CD4-positive, CD25-positive, alpha-beta regulatory T cell (primary cell): ENCODE measurements at places on chromosomes 12 and 14.

DNA sequence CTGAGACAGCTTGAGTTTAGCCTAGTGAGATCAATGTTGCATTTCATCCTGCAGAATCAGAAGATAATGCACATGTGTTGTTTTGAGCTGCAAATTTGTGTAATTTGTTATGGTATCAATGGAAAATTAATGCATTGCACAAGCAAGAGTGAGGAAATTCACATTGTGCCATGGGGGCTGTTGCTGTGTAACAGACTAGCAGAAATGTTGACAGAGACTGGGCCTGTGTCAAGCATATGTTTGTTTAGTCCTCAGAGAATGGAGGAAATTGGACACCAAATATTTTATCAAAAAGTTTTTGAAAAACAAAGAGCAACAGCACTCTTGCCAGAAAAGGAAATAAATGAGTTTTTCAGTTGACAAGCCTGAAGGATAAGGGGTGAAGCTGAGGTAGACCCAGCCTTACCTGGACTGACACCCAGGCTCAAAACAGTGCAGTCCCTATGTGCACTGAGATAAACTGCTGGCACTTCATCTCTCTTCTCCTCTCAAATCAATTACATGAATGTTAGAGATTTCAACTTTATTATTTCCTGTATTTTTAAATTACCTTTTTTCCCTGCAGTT is 1150.0 kb downstream of the FSCB start:
- DNase-seq = no peak

DNA sequence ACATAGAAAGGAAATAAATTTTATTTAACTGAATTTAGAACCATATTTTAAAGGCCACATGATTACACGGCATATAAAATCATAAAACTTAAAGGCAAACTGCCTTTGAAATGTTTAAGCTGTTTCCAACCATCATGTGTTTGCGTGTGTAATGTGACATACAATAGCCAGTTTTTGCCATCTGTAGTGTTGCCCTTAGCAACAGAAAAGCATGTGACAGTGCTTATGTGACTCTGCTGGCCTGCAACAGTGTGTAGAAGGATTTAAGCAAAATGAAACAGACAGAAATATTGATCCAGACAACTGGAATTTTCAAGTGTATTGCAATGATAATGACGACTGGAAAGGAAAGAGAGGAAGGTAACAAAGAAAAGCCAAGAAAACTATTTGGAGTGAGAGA is 49.5 kb downstream of the TSPAN19 start:
- no peak for DNase-seq

DNA sequence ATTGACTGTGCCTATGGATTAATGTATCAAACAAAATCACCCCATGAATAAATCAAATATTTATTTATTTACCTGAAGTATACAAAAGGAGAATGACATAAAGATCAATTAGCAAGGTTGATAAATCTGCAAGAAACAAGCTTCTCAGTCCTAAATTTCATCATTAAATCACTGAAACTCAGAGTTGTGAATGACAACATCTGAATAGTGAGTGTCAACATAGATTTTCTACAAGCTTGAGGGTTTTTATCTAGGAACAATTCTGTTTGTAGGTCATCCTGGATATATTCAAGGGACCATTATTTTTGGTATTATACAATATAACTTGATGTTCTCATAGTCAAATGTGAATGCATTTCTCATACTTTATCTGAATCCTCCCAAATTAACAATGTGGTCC is 17.4 kb upstream of the KLRF1 start:
- DNase-seq = no peak

DNA sequence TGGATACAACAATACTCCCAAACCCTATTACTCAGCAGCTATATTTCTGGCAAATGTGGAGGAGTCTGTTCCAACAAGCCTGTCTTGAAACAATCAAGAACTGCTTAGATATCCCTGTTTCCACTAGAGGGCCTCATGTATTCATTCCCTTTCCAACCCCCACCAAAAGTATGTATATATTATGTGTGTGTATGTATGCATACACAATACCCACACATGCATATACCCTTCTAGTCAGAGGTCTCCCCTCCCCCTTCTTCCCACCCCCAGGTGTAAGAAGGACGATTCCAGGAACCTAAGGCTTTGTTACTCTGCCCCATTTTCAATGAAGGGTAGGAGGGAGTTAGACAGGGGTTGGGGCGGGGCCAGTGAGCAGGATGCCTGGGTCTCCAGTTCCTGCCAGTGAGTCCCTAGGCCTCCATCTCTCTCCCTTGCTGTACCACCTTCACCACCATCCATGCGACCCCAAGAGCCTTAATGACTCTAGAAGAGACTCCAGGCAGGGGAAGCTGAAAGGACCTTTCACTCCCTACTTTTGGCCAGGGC is at the start of gene DGKA:
Gene DGKA, plus strand, starts transcription at position 392 of the 546 bp plus-strand sequence. CDS start 5,342 bp downstream, outside the sequence.
- DNase-seq = peak; percentile 59

DNA sequence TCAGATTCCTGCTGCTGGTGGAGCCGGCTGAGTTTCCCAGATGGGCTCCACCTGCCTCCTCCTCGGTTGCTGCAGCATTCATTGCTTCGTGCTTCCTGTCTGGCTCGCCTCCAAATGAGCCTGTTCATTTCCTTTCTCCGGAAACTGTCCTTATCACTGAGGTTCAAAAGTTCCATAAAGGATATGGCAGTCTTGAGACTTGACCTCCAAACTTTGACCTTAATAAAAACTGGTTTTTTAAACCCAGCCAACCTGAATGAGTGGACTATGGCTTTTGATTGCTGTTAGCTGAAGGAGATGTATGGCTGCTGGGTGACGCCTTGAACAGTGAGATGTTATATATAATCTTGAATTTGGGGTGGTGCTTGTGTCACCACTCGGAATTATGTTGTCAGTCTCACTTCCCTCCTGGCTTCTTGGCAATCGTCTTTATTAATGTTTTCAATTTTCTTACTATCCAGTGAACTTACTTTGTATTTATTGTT is 62.7 kb downstream of the RASSF3 start:
- no peak for DNase-seq

GRCh38 chr12:74401966-74402365 is 135.7 kb upstream of the ATXN7L3B start:
- no peak for DNase-seq

GRCh38 chr12:25089738-25090137 is 105.2 kb downstream of the DNAI7 start:
- DNase-seq = no peak

GRCh38 chr12:32223941-32224340 is 117.3 kb downstream of the BICD1 start:
- no peak for DNase-seq

GRCh38 chr14:67859169-67859749 is 39.7 kb downstream of the RAD51B start:
- no peak for DNase-seq

DNA sequence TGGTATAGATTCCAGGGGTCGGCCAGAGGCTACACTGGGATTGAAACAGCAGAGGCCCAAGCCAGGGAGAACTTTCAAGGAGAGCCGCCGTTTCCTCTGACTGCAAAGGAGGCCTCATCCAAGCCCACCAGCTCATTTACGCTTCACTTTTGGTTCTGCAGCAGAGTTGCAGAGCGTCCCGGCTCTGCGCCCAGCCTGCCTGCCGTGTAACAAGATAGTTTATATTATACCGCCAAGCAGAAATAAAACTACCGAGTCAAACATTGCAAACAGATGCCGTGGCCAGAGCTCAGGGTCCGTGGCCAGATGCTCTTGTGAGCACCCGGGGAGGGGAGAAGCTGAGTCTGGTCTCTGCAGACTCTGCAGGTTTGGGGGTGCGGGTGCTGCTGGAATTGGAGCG is 60.7 kb upstream of the TBX3 start:
- no peak for DNase-seq

- DNase-seq = peak; percentile 87
These were observed 2.6 kb upstream of the HAL start for GRCh38 chr12:95998611-95999286.

DNA sequence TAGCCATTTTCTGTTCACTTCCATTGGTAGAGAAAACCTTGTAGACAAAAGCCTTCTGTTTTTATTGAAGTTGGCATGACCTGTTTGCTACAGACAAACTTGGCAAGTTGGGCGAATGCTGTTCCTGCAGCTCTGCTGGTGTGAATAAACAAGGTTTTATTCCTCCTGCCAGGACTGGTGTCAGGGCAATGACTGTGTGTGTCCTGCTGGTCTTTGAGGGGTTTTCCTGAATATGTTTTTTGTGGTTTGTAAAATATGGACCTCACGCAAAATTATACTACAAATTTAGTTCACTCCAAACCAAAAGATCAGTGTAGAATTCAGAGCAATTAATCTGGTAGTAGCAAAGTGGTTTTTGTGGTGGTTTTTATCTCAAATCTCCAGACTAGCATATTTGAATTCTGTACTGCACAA is 140.8 kb downstream of the ERC1 start:
- DNase-seq = no peak

- no peak for DNase-seq
These were observed 100.4 kb downstream of the IRF2BPL start for GRCh38 chr14:76927971-76928700.

DNA sequence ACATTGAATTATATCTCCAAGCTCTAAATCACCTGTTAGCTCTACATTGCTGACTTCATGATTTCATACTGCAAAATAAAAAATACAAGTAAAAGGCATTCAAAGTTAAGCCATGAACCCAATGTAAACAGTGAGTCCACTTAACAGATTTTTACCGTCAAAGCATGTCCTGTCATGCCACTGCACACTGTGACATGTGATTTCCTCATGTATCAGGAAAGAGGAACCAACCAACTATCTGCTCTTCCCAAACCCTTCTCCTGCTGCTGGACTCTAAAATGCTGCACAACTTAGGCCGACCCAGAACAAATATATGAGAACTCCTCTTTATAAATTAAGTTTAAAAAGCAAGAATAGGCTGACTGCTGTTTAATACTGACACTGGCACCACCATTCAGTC is 37.5 kb downstream of the TM7SF3 start:
- DNase-seq = no peak

GRCh38 chr12:67073336-67073735 is 195.8 kb upstream of the CAND1 start:
- no peak for DNase-seq

GRCh38 chr12:107079172-107080011 is 14.0 kb downstream of the CRY1 start:
- no peak for DNase-seq

GRCh38 chr14:77708749-77709148 is 846 bp downstream of the SLIRP start:
- no peak for DNase-seq

DNA sequence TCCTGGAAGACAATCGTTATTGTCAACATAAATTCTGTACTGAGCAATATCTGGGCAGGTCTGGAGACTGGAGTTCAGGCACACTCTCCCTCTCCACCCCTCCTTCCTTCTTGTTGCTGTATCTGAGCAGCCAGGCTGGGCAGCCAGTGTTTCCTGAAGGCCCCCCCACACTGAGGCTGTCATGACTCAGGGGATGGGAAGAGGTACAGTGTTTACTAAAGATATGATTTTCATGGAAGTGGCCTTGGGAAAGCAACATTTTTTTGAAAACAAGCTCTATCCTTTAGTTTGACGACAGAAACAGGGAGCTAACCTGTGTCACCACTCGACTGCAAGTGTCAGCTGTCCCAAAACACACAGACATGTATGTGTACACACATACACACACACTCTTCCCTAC is 1485.4 kb upstream of the TMEM132C start:
- DNase-seq = no peak

GRCh38 chr12:14148489-14149270 is 167.3 kb upstream of the GRIN2B start:
- DNase-seq = no peak

DNA sequence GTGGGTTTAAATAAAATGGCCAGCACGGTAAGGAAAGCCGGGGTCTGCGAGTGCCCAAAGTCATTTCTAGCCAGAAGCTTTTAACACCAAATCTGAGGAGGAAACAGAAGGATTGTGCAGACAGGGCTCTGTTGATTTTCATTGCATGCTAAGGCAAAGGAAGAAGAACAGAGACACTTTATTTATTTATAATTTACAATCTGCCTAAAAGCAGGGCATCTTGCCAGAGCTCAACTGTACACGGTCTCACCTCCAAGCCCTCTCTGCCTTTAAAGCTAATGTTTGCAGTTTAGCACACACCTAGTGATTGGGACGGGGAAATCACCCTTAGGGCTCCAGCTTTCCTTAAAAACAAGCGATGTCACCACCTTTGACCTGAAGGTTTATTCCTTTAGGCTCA is 4.0 kb downstream of the KCNA5 start:
- DNase-seq = no peak

DNA sequence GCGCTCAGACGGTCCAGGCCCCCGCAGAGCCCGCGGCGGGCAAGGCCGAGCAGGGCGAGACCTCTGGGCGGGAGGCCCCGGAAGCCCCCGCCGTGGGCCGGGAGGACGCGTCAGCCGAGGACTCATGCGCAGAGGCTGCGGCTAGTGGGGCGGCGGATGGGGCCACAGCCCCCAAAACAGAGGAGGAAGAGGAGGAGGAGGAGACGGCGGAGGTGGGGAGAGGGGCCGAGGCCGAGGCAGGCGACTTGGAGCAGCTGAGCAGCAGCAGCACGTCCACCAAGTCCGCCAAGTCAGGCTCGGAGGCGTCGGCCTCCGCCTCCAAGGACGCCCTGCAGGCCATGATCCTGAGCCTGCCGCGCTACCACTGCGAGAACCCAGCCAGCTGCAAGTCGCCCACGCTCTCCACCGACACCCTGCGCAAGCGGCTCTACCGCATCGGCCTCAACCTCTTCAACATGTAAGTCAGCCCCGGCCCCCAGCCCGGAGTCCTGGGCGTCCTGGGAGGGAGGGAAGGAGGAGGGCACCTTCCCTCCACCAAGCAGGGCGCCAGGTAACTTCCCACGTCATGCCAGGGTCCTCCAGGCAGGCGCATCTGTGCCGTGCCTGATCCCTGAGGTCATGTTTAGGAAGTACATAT is 72.4 kb downstream of the IQSEC3 start:
- peak; percentile 5 for DNase-seq

DNA sequence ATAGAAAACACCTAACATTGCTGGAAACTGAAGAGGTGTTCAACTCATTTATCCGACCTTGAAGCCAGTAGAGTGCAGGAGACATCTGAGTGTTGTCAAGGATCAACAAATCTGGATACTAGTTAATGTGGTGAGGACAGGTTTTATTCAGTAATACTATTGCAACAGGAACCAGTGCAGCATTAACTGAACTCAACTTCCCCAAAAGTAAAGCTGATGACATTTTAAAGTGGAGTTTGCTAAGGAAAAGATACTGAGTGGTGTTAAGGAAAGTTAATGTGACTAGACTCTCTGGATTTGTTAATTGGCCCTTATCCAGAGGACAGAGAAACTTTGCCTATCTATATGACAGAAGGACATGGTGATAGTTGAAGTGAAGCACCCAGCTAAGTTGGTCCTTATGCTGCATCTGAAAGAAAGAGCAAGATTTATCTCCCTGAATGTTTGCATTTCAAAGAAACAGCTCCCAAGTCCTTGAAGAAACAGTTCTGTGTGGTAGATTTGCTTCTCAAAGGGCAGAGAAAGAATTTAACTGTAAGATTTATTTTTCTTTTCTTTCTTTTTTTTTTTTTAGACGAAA is 1.2 kb upstream of the CLEC7A start:
- no peak for DNase-seq
